ENCODE measurements at places on chromosomes 5 and 9. TPM values are rescaled to one million over a fixed set of nuclear protein-coding genes. Genes with fewer than 3 reads are reported as not detected.

Gene ADAMTSL2
- total RNA-seq: 0.60 TPM

Gene UBQLN1
- total RNA-seq: 94.2 TPM

DNA sequence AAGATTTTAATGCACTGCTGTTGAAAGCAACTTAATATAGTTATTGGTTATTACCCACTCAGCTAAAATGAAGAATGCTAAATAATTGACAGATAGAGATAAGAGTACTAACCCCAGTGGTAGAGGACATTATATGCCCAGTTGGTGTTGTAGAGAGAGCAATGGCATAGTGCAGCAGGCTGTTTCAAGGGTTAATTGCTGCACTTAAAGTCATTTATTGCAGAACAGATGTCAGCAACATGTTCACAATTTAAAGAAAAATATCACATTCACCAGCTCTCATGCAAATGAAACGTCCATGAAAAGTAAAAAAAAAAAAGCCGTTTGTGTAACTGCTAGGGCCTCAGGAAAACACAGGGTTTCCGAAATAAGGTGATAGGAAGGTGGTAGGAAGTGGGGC, 254.6 kb downstream of the MTRR start:
- no peaks in the 10 kb centered on the region for H3K27me3 ChIP-seq
- no peak for DNase-seq
- no peak overlapping the region for H3K27ac ChIP-seq
- no peak overlapping the region for H3K4me3 ChIP-seq
- no peaks in the 10 kb centered on the region for H3K4me1 ChIP-seq

DNA sequence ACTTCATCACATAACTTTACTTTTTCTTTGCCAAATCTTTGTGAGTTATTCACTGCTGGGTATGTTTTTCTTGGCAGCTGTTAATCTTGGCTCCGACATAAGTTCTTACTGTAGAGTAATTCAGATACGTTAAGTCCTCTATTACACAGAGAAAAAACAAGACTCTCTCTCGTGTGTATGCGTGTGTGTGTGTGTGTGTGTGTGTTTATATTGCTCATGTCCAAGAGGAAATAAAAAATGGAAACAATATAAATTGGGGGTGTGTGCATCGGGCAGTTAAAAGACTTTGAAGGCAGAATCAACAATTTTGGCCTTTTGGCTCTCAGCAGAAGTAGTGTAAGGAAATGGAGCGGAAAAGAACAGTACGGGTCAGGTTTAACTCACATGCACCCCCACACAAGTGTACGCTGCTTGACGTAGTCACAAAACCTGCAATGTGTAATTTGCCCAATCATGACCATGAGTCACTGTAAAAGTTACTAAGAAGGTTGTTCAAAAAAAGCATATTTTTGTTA, 67.2 kb upstream of the IFNE start:
- no peaks in the 10 kb centered on the region for H3K27me3 ChIP-seq
- no peak for DNase-seq
- H3K4me3 ChIP-seq: no peak overlapping the region

GRCh38 chr5:3197304-3198073, 398.1 kb upstream of the IRX1 start:
- peaks cover 45% of the 10 kb centered on the region for H3K27me3 ChIP-seq
- peak overlapping the region; percentile 26 for H3K4me3 ChIP-seq
- no peak for DNase-seq
- peaks cover 5% of the 10 kb centered on the region for H3K4me1 ChIP-seq

- no peaks in the 10 kb centered on the region for H3K27me3 ChIP-seq
- peaks cover 6% of the 10 kb centered on the region for H3K4me1 ChIP-seq
- H3K36me3 ChIP-seq: no peaks in the 10 kb centered on the region
- no peak for DNase-seq
Observed at GRCh38 chr5:126341906-126342630, 81.1 kb upstream of the GRAMD2B start.

GRCh38 chr5:146103594-146103993, 1.8 kb downstream of the PLAC8L1 start:
- H3K4me1 ChIP-seq: no peaks in the 10 kb centered on the region
- H3K36me3 ChIP-seq: no peaks in the 10 kb centered on the region
- no peak overlapping the region for H3K27ac ChIP-seq
- H3K27me3 ChIP-seq: no peaks in the 10 kb centered on the region
- DNase-seq: no peak
- H3K4me3 ChIP-seq: no peak overlapping the region

DNA sequence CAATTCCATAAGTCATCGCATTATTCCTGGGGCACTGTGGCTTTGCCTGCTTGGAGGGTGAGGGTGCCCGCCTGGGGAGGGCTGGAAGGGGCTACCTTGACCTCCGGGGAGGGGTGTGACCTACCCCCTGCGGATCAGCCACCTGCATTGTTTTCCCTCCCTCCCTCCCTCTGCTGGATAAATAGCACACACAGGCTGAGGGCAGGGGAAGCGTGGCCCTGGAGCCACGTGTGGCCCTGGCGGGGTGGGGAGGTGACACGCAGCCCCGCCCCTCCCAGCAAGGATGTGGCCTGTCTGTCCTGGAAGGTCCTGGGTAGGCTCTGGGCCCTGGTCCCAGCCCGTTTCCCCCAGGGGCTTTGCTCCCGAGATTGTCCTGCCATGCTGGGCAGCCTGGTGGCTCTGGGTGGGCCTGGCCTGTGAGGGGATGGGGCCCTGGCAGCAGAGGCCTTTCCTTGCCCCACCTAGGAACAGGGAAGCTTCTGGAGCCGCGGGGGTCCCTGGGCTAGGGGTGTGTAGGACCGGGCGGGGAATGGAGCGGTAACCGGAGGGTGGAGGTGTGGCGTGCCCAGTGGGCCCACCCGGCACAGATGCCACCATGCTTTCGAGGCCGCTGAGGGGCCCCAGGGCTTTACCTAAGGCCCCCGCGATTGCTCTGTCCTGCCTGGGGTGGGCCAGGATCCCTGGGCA, 33.4 kb downstream of the RXRA start:
- H3K4me1 ChIP-seq: peaks cover 100% of the 10 kb centered on the region
- DNase-seq: no peak
- H3K27ac ChIP-seq: peak overlapping the region; percentile 91
- H3K27me3 ChIP-seq: no peaks in the 10 kb centered on the region
- no peaks in the 10 kb centered on the region for H3K36me3 ChIP-seq

All from suprapubic skin (tissue), 4 donors.